CD8-positive, alpha-beta T cell (primary cell): ENCODE measurements at places on chromosomes 7 and 10.

GRCh38 chr10:117631276-117632145, 89.0 kb downstream of the EMX2 start:
- no peak for DNase-seq

- DNase-seq, result no peak
These were observed 67.2 kb upstream of the POT1 start for GRCh38 chr7:124996778-124997177.

DNA sequence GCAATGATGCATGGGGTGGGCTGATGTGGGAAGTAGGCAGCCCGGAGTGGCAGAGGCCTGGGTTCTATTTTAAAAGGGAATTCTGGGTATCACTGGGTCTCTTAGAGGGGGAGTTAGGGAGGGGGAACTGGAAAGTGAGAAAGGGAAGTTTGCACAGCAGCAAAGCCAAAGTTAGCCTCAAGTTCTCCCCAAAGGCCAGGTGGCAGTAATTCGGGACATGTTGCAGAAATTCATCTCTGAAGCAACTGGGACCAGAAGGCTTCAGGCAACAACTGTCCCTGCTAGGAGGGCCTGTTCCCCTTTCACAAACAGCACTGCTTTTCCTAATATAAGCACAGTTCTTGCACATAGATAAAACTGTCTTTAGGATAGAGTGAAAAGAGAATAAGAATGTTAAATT, 67.4 kb downstream of the NOD1 start:
- DNase-seq, result no peak

GRCh38 chr10:31528831-31529230, 209.8 kb downstream of the ZEB1 start:
- no peak for DNase-seq

DNA sequence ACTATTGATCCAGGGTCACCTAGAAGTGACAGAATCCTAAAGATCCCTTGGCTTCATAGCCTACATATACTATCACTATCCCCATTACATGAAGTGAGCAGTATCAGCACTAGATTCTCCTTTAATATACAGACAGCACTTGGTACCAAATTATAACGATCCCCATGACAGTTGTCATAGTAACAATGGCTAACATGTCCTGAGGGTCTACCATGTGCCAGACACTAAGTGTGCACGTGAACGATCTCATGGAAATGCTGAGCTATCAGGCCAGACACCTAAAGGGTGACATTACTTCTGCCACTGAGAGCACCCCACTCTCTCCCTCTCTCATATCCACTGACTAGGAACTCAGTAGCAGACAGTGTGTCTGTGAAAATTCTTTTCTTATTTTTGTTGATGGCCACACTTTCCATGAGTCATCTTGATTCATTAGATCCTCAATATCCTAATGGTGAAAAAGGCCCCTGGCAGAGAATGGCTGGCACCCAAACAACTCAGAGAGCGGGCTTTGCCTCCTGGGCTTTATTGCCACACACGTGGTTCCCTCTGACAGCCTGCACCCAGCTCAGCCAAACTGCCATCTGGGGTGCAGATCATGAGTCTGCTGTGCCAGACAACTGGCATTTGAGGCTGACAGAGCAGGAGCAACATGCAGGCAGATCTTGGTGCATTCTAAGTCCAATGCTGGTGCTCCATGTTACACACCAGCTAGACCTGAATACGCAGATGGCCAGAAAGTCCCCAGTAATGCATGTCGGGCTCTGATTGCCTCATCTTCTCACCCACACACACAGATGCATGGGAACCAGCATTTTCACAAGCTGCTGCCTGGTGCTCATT, 176.3 kb downstream of the DGKI start:
- DNase-seq, result no peak

- no peak for DNase-seq
These were observed 338.7 kb downstream of the SORCS1 start for GRCh38 chr10:106825576-106826364.
